A549 (cell line): ENCODE measurements at places on chromosomes 13 and 19.

DNA sequence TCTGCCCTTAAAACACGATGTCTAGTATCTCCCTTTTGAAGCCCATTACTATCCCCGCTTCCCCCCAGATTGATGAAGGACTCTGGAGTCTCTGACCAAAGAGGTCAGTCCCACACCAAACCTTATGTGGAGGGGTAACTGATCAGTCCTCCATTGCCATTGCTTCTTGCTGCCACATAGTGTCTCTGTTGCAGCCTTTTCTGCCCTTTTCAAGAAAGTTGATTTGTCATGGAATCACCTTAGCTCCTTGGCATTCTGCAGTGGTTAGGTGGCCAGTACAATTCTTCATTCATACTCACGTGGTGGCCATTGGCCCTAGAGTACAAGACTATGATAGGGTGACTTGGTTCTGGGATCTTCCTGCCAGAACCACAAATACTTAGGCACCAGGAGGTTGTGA lies 8.4 kb upstream of the HTR2A start:
- no peak for DNase-seq

- no peak for DNase-seq
Observed at GRCh38 chr13:95039415-95039814, 261.8 kb downstream of the ABCC4 start.

DNA sequence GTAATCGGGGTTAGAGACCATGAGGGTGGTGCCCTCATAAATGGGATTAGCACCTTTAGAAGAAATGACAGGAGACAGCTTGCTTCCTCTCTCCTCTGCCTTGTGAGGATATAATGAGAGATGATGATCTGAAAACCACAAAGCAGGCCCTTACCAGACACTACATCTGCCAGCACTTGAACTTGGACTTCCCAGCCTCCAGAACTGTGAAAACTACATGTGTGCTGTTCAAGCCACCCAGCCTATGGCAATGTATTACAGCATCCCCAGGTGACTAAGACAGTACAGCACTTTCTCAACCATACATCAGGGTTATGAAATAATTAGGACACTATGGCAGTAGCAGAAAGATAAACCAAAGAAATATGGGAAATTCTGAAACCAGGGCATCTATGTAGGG lies 7.4 kb downstream of the ZNF564 start:
- DNase-seq = no peak

- no peak for DNase-seq
Observed at GRCh38 chr13:73832128-73832588, 302.0 kb downstream of the KLF12 start.

DNA sequence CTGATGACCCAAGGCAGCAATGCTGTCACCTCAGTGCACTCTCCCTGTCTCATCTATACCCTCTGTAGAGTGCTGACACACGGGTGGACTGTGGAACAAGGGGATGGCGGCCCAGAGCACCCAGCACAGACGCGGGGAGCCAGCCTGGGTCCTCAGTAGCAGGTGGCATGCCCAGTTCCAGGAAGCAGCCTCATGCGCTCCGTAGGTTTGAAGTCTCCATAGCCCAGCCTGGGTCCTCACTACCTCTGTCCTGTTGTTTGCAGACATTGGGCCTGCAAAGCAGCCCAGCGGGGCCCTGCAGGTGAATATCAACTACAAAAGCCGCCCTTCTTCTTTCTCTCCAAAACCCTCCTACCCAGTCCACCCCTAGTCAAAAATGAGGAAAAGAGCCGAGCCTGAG lies 5.0 kb upstream of the SLC7A9 start:
- DNase-seq = no peak

DNA sequence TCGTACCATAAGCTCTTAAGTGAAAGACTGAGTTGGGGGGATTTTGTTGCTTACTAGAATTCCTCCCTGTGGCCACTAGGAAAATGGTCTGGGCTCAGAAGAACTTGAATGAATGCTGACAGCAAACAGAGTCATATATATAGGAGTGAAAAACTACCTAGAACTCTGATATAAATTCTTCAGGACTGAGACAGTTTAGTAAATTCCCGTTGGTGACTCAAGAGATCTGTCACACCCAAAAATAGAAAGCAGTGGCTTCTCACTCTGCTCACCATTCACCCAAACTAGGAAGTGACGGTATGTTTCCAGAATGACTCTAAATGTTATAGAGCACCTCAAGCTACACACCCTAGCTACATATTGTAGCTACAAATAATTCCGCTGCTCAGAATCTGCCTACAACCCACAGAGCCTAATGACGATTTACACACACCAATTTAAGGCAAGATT lies 116.2 kb downstream of the TBC1D4 start:
- peak; percentile 1 for DNase-seq

- no peak for DNase-seq
Observed at GRCh38 chr19:12224676-12225075, 61.8 kb downstream of the ZNF136 start.

DNA sequence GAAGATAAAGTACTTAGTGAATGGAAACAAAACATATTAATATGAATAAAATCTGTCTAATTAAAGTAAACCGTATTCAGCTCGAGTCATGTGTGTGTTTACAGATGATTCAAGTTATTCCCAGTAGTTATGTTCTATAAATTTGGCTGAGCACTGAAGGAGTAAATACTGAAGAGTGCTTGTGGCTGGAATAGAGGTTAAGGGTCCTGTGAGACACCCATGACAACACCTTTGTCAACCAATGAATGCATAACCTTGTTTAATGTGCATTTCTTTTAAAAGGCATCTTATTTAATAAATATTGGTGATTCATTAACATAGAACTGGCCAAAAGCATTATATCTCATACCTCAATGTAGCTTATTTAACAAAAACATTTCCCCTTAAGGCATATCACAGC lies 577.8 kb upstream of the SLITRK5 start:
- DNase-seq = no peak

- DNase-seq = no peak
Observed at GRCh38 chr13:45280011-45280410, 61.0 kb downstream of the TPT1 start.

GRCh38 chr19:41299046-41299754 lies 10.8 kb upstream of the CCDC97 start:
- no peak for DNase-seq

GRCh38 chr13:48801255-48801654 lies 147.5 kb downstream of the CYSLTR2 start:
- no peak for DNase-seq

DNA sequence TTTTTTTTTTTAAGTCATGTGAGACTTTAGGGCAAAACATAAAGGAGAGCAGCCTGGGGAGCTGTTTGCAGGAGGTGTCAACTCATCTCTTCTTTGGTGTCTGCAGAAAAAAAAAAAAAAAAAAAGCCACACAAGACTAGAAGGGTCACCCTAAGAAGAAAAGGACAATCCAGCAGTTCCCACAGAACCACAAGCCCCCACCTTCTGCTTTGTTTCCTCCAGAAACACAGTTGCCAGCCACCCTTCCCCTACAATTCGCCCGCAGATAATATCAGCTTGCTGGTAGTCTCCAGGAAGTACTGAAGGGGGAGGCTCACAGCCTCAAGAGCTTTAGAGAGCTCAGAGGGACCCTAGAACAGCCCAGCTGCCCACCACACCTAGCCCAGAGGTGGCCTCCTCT lies 22.3 kb upstream of the ZBTB7A start:
- DNase-seq = no peak

DNA sequence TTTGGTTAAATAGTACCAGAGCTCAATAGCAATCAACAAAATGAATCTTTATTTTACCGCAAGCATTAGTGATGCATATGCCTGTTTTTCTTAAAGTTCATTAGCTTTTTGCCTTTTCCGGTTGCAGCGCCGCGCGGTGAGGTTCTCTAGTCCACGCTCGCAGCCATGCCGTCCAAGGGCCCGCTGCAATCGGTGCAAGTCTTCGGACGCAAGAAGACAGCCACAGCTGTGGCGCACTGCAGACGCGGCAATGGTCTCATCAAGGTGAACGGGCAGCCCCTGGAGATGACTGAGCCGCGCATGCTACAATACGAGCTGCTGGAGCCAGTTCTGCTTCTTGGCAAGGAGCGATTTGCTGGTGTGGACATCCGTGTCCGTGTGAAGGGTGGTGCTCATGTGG lies 42.1 kb upstream of the ZNF486 start:
- DNase-seq = no peak

DNA sequence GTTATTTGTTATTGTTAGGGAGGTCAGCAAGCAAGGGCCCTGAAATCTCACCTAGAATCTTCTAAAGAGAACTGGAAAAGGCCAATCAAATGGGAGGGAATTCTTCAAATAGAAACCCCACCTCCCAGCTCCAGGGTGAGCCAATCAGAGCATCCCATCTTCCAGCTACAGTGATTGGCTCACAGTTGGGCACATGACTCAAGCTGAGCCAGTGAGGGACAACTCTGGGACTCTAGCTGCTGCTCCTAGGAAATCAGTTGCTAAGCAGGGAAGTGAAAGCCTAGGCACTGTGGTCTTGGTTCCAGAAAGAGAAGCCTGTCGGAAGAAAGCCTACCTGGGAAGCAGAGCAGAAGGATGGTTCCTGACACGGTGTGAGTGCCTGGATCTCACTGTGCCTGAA lies 13.4 kb downstream of the TM6SF2 start:
- peak; percentile 53 for DNase-seq

DNA sequence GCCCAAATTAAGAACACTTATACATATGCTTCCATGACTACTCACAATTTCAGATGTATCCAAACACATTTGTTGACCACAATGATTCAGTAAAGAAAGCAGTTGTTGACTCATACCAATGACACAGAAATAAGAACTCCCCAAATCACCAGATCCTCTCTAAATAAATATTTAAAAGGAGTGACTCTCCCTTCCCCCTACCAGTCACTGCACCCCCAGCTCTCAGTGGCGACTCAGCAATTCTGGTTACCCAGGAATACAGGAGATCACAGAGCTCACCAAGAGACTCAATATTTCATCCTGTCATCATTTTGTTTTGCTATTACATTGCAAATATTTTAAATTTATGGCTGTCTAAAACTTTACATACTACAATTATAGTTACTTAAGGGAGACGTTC lies 131.5 kb downstream of the RGCC start:
- peak; percentile 70 for DNase-seq

- DNase-seq = no peak
Observed at GRCh38 chr19:45187421-45188100, 9.0 kb downstream of the BLOC1S3 start.

- DNase-seq = peak; percentile 44
Observed at GRCh38 chr19:19643158-19644053, at the start of gene GMIP. Gene GMIP, minus strand, starts transcription at chr19:19643657. Its CDS starts 128 bp downstream, at chr19:19643529.

DNA sequence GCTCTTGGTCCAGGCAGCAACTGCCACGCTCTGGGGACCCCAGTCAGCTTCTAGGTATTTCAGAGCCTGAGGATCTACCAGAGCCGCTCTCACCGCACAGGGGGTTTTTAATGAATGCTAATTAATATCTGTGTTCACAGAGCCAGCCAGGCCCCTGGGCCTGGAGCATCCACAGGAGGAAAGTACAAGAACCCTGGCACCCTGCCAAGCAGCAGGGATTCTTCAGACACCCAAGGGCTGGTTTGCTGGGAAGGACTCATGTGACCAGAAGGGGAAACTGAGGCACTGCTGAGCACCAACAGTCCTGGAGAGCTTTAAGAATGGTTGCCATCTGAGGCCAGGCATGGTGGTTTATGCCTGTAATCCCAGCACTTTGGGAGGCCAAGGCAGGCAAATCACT lies 38.0 kb upstream of the ADGRE5 start:
- DNase-seq = no peak

GRCh38 chr13:32986552-32986951 lies 29.7 kb upstream of the KL start:
- no peak for DNase-seq

DNA sequence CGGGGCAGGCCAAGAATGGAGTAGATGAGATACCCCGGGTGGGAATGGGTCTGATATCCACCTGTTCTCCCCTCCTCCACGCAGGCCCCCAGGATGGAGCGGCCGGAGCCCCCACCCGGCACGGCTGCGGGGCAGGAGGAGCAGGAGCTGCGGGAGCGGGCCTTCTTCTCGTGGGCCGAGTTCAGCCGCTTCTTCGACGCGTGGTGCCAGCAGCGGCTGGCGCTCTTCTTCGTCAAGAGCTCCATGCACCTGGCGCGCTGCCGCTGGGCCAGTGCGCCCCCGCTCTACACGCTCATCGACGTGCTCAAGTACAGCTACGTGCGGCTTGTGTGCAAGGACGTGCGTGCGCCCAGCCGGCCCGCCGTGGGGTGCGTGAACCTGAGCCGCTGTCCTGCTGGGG lies 1.2 kb downstream of the ZSWIM9 start:
- DNase-seq = no peak

GRCh38 chr19:7067716-7068115 lies 1.8 kb upstream of the ZNF557 start:
- no peak for DNase-seq

GRCh38 chr13:23470790-23471614 lies 37.5 kb upstream of the SACS start:
- no peak for DNase-seq

DNA sequence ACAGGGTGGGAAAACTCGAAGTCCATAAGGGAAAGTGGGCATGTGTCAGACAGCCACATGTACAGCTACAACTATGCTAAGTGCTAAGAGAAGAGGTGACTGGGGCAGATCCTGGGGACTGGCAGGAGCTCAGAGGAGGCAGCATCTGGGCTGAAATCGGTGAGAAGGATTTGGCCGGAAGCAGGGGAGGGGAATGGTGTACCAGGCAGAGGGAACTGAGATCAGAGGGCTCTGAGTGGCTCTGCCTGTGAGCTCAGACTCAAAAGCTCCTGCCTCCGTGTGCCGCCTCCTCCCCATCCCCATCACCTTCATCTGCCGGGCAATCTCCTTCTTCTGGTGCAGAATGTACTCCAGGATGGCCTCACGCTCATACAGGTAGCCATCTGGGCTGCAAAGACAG lies 21.8 kb downstream of the NOSIP start:
- no peak for DNase-seq

DNA sequence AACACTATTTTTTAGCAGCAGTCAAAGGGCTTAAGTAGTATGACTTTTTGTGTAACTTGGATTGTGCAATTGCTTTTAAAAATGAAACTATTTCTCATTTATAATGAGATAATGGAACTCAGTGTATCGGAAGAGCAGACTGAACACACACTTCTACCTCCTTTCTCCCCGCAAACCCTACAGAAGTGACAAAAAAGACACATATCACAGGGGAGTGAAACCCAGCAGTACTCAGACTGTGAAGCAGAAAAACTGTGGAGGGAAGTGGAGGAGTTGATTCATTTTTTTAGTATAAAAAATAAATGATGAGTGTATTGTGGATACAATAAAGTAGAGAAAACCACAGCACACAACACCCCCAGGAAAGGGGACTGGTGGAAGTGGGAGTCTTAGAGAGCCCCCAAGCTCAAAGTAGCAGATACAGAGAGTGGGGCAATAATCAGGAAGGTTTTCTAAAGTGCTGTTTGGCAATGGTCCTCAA lies 9.7 kb downstream of the LPAR6 start:
- no peak for DNase-seq

DNA sequence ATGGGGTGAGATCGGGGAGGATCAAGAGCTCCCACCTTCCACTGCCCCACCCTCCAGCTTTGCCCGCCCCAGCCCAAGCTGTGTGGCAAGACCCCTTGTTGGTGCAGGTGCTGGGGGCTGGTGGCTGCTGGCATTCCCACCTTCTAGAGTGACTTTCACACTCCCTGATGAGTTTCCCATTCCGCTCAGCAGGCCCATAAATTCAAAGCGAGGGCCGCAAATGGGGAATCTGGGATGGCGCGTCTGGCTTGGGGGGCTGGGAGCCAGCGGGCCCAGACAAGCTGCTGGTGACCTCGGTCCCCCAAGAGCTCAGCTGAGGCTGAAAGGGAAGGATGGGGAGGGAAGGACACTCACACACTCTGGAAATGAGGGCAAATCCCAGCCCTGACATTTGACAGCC lies 110.3 kb downstream of the GADD45B start:
- no peak for DNase-seq
